ENCODE measurements at places on chromosomes 5 and 9.

DNA sequence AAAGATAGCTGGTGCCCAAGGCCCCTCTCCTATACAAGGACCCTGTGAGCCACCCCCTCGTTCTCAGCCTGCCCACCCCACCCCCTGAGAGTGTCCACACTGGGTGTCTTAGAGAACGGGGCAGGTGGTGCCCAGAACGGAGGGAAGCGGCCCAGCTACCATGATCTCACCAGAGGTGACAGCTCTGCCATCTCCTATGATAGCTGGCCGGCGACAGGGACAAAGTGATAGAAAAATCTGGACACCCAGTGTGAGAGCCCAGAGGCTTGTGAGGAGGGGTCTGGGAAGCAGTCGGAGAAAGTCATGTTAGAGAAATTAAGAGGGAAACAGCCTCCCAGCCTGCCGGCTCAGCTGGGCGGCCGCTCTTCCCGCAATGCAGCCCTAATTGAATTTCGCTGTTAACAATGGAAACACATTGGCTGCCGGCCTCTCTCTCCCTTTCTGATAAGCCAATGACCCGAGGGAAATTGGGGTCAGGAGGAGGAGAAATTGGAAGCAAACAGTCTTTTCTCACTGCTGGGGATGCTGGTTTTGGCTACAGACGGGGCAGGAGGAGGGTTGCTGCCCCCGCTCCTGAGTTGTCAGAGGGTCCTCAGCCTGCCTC is 32.3 kb downstream of the HK3 start:
- no peak for DNase-seq

- DNase-seq, result peak; percentile 97
These were observed at the start of the genes COQ4 and TRUB2 for GRCh38 chr9:128322404-128323211. Gene COQ4, plus strand, starts transcription at chr9:128322839. Its CDS starts 20 bp downstream, at chr9:128322859. Gene TRUB2, minus strand, starts transcription at chr9:128322447. Its CDS starts 39 bp downstream, at chr9:128322408.

DNA sequence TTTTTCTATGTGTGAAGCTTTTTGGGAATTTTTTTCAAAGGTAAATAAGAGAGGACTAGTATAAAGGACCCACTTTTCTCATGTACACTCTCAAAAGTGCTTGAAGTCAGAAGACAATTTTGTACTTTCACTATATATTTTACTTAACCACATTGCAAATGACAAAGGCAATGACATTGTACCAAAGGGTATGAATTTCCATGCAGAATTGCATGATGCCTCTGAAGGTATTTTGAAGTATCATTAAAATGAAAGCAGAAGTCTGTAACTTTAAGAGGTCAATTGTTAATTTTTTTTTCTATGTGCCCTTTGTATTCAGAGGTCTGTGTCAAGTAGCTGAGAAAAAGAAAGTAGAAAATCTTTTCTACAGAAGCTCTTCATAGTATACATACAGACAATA is 84.7 kb downstream of the ST8SIA4 start:
- no peak for DNase-seq

- no peak for DNase-seq
These were observed 53.6 kb downstream of the RXRA start for GRCh38 chr9:134379831-134380365.

GRCh38 chr5:167725741-167726140 is 565.7 kb upstream of the WWC1 start:
- DNase-seq, result no peak

DNA sequence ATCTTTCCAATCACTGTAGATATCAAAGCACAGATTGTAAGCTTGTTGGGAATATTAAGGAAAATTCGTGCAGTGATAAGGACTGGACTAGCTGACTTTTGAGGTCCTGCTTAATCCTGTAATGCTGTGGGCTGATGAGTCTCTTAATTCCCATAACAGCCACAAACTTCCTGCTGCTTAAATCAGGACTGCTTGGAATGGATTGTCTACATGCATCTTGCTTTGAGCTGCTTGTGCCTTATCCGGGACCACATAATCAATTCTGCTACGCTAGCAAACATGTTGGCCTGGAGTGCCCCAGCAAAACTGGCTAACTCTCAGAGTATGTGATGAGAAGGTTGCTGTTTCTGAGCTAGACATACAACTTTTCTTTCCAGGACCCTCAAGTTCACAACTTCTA is 79.6 kb downstream of the SNCAIP start:
- DNase-seq, result no peak

DNA sequence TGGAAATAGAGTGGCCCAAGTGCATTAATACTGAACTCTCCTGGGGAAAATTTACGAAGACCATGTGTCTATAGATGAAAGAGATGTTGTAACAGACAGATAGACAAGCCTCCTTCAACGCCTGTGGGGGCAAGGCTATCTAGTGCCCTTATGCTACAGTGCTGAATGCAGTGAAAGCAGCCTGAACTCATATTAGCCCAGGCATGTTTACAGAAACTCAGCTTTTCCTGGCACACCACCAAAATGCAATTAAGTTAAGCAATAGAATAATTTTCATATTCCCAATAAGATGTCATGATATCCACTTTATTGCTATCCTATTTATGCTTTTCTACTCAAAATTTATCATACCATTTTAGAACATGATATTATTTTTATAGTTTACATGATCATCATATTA is 277.0 kb downstream of the DIRAS2 start:
- DNase-seq, result no peak

- DNase-seq, result peak; percentile 22
These were observed 18.9 kb downstream of the KIF24 start for GRCh38 chr9:34310215-34310614.

DNA sequence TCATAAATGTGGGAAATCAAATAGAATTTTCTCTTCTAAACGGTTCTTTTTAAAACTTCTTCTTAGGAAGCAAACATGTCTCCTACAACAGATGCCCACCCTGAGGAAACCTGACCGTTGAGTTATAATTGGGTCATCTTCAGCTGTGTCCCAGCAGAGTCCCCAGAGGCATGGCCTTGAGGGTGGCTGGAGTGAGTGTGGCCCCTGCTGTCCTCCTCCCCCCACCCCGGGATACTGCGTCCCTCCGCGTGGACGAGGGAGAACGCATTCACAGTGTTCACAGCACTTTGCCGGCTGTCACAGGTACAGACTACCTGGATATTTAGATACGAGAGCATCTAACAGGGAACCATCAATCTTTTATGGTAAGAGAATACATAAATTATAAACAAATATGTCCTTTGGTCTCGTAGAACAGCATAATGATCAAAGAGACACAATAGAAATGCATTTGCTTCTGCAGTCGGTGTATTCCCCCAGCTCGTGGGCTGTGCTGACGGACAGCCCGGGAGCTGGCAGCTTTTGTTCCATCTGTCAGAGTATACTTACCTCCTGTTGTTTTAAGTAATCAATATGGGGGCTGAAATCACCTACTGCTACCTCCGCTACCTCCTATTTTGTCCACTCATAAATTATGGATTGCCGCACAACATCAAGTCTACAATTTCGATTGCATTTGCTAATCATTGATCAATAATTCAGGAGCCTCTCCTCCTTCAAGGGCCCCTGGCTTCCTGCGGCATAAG is 214.7 kb downstream of the IRX2 start:
- no peak for DNase-seq

DNA sequence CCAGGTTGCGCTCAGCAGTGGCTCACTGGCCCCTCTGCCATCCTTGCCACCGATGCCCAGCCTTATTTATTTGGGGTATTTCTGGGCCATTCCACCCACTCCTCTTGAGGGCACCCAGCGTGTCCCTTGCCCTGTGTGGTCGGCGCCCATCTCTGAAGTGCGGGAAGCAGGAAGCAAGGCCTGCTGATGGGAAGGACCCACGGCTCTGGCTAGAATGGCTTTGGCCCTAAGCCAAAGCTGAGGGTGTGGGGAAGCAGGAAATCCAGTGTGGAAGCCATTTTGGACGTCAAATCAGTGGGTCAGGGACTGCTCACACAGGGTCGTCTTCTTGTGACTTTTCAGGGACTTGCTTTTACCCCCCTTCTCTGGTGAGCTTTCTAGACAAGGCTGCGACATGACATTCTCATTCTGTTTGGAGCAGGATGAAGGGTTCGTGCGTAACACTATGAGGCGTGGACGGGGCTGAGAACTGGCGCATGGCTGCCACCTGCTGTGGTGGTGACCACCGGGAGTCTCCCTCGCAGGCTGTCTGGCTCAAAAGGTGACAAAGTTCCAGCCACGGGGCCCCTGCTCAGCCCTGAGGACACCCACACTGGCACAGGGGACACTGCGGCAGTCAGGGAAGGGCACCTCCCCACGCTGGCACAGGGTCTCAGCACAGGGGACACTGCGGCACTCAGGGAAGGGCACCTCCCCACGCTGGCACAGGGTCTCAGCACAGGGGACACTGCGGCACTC is 50.7 kb upstream of the NKD2 start:
- no peak for DNase-seq

DNA sequence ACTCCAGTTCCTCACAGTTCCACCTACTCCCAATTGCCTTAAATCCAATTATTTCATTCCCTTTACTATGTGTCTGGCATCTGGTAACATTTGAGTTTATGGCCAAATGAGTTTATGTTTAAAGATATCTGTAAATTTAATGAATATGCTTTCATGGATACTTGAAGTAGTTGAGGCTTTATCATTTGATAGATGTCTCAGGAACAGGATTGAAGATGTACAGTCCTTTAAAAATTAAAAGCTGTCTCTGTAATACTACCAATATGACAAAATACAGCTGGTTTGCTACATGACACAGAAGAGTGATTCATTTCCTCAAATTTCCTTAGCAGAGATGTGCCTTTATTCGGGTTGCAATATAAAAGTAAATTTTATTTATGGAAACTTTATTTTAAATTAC is 2326.0 kb upstream of the ACO1 start:
- DNase-seq, result no peak

DNA sequence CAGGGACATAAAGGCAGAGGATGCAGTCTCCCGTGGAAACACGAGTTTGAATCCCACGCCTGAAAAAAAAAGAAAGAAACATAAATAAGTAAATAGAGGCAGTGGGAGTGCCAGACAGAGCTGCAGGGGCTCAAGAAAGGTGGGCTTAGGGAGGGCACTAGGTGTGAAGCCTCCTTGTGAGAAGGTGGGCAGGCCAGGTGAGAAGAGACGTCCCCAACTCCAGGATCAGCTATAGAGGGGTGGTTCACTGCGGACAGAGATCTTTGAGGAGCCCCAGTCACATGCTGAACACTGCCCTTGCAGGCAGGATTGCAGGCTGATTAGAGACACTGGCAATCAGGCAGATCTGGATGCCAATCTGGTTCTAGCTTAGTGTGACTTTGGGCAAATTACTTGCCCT is 172.1 kb downstream of the RGS3 start:
- no peak for DNase-seq

GRCh38 chr5:61582205-61582820 is 250.3 kb downstream of the ZSWIM6 start:
- peak; percentile 20 for DNase-seq

DNA sequence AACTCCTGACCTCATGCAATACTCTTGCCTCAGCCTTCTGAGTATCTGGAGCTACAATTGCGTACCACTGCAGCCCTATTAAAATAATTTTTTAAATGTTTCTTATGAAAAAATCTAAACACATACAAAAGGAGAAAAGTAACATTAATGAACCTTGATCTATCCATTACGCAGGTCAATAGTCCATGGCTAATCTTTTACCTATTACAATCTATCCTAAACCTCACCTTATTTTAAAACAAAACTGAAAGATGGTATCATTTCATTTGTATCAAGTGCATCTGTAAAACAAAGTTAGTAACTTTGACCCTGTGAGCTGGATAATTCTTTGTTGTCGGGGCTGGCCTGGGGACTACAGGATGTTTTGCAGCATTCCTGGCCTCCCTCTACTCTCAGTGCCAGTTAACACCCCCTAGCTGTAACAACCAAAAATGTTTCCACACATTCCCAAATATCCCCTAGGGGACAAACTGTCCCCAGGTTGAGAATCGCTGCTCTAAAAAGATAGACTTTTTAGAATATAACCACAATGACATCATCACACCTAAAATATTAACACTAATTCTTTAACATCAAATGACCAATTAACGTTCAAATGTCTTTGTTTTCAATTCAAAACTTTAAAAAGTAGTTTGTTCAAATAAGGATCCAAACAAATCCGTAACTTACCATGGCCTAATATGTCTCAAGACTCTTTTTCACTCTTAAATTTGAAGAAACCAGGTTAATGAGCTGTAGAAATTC is 54.8 kb downstream of the RNF38 start:
- no peak for DNase-seq

DNA sequence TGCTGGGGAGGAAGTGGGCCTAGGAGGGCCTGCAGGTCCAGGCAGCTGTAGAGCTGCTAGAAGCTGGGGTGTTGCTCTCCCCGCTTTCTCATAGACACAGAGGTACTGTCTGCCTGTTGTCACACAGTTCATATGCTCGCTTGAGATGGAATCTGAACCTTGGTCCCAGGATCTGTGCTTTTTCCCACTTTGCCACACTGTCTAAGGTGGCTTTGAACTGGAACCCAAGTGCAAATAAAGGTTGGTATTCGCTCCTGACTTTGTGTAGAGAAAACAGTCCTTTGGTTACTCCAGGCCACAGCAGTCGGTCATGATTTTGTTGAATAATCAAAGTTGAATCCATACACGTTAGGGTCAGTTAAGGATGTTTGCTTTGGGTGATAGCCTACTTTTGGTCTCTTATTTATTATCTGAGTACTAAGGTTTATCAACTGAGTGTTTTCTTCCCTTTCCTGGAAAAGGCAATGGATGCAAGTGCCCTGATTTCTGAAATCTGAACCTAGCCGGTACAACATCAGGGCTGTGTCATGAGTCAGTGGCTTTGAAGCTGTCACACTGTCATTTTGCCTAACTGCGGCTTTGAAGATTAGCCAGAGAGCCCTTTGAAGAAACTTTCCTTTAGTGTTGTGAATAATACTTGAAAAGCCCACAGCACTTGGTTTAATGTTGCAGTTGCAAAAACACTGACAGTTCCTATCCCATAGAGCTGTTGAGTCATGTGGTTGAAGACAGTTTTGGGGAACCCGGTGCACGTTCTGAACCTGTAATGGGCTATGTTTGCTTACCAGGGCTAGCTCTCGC is 41.3 kb downstream of the HABP4 start:
- peak; percentile 49 for DNase-seq

DNA sequence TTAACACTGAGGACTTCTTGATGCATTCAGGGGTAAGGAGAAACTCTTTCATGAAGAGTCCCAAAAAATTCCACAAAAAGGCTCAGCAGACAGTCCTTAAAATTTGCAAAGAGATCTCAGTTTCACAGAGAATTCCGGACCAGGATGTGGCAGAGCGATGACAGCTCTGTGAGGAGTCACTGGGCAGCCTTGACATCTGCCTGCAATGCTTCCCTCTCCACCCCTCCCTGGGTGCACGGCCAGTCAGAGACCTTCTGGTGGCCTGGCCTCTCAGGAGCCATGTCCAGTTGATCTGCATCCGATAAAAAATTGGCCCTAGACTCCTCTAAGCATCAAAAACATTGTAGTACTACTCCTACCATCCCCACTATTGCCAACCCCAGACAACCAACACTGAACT is 76.8 kb downstream of the MACROH2A1 start:
- DNase-seq, result no peak

GRCh38 chr9:22084336-22085035 is 75.4 kb upstream of the CDKN2B start:
- peak; percentile 88 for DNase-seq
